NCI-H526 treated with DMSO at 0.1 percent for 48 hours (cell line): ENCODE measurements at places on chromosomes 6 and 20.
A peak's percentile ranks its signal among the peaks of the same experiment; 100 is the strongest.

GRCh38 chr6:115582386-115582785 lies 478.3 kb downstream of the FRK start:
- no peak for DNase-seq

DNA sequence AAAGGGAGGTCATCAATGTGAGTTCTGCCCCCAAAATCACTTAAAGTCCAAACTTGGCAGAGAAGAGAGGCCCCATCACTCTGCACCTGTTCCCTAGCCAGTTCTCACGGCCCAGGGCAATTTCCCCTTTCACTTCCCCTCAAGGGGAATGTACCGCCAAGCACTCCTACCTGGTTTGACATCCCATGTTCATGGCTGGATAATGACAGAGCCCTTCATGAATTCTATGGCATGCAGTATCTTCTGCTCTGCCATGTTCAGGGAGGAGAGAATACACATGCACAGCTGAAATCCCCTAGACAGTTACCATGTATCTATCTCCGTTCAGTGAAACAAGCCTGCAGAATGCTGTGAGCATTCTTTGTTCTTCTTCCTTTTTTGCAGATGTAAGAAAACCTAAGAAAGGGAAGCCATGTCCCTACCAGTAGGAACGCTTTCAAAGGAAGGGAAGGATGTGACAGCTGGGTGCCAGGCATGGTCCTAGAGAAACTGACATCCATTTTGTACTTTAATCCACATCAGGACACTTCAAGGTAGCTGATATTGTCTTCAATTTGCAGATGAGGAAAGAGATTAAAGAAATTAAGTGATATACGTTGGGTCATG lies 79.8 kb upstream of the ARID1B start:
- DNase-seq, result no peak

DNA sequence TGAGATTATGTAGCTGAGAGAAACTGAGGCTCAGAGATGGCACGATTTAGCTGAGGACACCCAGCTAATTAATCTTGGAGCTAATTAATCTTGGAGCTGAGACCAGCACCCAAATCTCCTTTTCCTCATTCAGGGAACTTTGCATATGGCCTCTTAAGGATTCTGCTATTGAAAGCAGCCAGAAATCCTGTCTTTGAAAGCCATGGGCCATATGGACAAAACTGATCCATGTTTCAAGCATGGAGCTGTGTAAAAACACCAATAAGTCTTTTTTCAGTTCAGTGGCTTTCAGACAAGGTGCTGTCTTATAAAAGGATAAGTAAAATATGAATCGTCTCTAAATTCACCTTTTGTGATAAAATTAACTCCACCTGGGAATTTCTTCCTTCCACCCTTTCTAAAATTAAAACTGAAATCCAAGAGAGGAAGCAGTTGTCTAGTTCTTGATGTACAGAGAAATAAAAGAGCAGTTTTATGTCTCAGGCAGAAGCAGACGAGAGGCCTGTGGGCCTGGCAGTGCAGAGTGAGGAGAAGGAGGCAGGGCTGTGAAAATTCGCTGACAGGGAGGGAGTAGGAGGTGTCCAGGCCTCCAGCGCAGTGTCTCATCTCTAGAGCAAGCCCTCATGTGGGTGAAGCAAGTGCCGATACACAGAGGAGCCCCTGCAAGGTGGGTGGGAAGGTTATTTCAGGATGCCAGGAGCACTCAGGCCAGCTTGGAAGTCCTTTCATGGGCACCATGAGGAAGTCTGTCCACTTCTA lies 266.9 kb downstream of the UST start:
- no peak for DNase-seq

GRCh38 chr6:165961233-165961632 lies 206.4 kb downstream of the TBXT start:
- DNase-seq, result no peak

- DNase-seq, result no peak
Observed at GRCh38 chr6:79250559-79250958, 16.1 kb upstream of the HMGN3 start.

DNA sequence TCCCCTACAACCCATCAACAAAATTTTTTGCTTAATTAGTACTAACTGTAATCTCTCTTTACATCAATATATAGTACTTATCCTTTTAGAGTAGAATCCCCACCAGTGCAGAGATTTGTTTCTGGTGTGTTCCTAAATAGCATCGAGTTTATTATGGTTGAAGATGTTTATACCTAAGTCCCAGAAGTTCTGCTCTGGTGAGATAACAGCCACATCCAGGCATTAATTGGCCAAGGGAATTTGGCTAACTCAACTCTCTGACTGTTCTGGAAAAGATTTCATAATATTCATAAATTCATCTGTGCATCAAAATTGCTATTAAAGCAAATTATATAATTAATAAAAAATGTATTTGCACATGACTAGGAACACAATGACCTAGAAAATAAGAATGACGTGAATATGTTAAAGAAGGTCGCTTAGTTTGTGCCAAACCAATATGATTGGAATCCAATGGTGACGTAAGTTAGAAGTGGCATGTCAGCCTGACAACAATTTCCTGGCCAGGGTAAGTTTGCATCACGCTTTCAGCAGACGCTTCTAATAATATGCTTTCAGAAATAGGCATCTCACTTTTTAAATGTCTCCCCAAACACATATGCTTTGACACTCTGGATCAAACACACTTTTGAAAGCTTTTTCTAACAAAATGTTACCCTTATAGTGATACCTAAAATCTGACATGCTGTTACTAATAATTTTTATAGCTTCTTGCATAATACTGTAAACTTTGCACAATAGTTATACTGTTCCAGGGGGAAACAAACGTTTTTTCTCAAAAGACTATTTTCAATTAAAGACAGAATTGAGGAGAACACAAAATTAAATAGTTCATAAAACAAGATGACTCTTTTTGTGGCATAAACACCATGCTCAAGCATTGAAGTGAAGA lies 236.7 kb downstream of the TENT5A start:
- DNase-seq, result no peak

DNA sequence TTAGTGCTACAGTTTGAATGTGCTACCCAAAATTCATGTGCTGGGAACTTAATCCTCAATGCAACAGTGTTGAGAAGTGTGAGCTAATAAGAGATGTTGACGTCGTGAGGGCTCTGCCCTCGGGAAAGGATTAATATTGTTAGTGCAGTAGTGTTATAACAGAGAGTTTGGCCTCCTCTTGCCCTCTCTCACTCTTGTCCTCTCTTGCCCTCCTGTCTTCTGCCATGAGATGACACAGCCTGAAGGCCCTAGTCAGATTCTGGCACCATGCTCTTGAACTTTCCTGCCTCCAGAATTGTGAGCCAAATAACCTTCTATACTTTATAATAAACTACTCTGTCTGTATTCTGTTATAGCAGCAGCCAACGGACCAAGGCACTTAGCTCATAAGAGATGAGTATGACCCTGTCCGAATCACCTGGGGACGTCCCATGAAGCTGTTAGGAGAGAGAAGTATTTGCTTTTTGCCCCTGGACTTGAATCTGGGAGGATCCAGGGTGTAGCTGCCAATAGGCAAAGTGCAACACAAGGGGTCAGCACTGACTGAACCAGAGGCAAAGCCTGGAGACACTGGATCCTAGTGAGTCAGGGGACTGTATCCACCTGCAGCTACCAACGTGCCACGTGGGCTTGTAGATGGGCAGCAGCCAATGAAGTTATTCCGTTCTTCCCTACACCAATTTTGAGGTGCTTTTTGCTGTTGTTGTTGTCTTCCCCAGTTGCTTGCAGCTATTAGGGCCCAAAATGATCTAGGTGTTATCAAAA lies 233.7 kb downstream of the THBS2 start:
- DNase-seq, result peak; percentile 58

DNA sequence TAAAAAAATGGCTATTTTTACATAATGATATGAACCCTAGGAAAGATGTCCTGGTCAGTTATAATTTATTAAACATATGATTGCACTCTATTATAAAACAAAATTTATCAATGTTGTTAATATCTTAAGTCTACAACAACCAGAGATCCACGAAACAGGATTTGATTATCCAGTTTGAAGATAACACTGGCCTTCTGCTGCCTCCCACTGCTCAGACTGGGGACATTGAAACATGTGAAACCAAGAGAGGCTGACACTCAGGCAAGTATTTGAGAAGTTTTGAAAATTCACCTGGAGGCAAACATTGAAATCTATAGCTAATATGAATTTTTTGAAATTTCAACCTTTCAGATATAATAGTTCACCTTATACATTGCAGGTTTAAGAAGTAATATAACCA lies 219.3 kb upstream of the HSF2 start:
- no peak for DNase-seq

GRCh38 chr20:54340206-54340605 lies 132.3 kb downstream of the PFDN4 start:
- no peak for DNase-seq

DNA sequence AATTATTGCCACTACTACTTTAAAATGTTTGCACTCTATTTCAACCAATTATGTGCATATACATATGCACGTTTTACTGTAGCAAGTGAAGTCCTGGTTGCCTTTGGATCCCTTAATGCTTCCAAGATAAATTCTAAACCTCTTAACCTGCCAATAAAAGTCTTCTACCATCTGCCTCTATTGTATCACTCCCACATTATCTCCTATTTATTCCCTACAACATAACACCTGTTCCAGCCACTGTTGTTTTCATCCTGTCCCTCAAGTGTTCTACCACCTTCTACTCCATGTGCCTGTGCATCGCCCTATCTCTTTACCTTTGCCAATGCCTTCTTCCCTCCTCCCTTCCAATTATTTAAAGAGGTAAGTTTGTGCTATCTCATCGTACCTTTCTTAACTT lies 499.0 kb upstream of the RNF217 start:
- DNase-seq, result no peak

- DNase-seq, result no peak
Observed at GRCh38 chr6:8085053-8085511, 17.3 kb downstream of the EEF1E1 start.

DNA sequence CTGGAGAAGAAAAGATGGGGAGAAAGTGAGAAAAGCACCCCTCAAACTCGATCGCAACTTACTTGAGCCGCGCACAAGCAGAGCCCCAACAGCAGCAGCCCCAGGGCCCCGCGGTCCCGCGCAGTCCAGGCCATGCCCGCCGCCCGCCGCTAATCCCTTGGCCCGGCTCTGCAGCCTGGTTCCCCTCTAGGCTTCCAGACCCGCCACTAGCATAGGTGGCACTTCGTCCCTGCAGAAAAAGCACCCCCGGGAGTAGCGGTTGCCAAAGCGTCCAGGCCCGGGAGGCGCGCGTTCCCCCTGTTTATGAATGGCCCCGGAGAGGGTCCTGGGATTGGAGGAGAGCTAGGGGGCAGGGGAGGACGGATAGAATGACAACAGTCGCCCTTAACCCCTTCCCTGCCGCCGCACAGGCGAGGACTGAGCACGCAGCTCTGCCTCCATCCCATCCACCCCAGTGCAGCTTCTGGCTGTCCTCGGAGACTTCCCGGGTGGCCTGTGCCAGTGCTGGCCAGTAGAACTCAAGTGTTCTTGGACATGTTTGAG lies 19.9 kb downstream of the COL9A1 start:
- no peak for DNase-seq

- no peak for DNase-seq
Observed at GRCh38 chr6:21907291-21907690, 313.7 kb downstream of the SOX4 start.

- no peak for DNase-seq
Observed at GRCh38 chr6:34538581-34538980, 17.5 kb downstream of the SPDEF start.

DNA sequence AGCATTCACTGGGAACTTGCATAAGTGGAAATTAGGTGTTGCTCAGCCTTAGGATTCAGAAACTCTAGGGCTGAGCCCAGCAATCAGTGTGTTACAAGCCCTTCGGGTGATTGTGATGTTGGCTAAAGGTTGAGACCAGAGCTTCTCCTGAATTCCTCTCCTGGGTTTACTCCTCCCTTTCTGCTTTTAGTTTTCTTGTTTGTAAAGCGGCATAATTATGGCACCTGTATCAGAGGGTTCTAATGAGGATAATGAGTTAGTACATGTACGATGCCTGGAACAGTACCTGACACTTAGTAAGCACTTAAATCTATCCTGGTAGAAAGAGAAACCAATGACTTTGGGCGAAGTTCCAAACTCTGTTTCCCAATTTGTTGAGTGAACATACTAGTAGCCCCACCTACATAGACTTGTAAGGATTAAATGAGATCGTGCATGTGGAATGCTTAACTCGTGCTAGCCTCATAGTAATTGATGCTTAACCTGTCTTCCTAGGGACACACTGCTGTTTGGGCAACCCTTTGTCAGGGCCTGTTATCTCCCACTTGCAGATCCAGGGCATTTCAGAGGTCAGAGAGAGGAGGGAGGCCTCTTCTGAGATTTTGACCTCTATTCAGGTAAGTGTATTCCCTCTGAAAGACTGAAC lies 932 bp upstream of the EZR start:
- no peak for DNase-seq

- DNase-seq, result no peak
Observed at GRCh38 chr6:108742041-108742440, 106.2 kb upstream of the ARMC2 start.

DNA sequence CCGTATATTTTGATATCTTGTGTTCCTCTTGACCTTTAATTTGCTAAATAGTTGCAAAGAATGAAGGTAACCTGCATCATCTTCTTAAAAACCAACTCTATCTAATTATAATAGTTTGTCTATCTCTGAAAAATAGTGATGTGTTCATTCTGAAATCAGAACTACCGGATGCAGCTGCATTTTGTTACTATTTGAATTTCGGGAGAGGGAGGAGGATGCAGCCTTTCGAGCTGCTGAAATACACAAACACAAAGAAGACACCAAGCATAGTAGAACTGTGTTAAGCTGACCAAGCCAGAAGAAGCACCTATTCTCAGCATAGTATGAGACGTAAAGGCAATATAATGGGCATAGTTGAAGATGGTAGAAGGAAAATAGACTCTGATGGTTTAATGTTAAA lies 33.1 kb downstream of the PTPN1 start:
- DNase-seq, result no peak
